Aorta (tissue), 5 donors: ENCODE measurements at places on chromosomes 2 and 18. TPM values are rescaled to one million over a fixed set of nuclear protein-coding genes. Genes with fewer than 3 reads are reported as not detected.
A peak's percentile ranks its signal among the peaks of the same experiment; 100 is the strongest.

GRCh38 chr18:46406539-46406932 lies 250.5 kb downstream of the LOXHD1 start:
- H3K27me3 ChIP-seq, result no peaks in the 10 kb centered on the region
- H3K4me3 ChIP-seq, result no peak overlapping the region
- no peak overlapping the region for H3K27ac ChIP-seq

DNA sequence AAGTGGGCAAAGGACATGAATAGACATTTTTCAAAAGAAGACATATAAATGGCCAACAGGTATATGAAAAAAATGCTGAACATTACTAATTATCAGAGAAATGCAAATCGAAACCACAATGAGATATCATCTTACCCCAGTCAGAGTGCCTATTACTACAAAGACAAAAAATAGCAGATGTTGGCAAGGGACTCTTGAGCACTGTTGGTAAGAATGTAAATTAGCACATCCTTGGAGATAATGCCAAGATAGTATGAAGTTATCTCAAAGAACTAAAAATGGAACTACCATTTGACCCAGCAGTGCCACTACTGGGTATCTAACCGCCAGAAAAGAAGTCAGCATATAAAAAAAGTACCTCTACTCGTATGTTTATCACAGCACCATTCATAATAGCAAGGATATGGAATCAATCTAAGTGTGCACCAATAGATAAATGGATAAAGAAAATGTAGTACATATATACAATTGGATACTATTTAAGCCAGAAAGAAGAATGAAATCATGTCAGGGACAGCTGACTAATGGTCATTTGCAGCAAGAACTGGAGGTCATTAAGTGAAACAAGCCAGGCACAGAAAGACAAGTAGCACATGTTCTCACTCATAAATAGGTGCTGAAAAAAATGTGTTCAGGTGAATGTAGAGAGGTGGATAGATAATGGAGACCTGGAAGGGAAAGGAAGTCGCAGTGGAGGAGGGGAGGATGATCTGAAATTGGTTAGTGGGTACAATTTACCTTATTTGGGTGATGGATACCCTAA lies 141.7 kb upstream of the B3GNT2 start:
- H3K36me3 ChIP-seq, result no peaks in the 10 kb centered on the region
- H3K4me3 ChIP-seq, result no peak overlapping the region
- no peak for DNase-seq
- H3K4me1 ChIP-seq, result no peaks in the 10 kb centered on the region

Gene TLX2
- total RNA-seq, result not detected

DNA sequence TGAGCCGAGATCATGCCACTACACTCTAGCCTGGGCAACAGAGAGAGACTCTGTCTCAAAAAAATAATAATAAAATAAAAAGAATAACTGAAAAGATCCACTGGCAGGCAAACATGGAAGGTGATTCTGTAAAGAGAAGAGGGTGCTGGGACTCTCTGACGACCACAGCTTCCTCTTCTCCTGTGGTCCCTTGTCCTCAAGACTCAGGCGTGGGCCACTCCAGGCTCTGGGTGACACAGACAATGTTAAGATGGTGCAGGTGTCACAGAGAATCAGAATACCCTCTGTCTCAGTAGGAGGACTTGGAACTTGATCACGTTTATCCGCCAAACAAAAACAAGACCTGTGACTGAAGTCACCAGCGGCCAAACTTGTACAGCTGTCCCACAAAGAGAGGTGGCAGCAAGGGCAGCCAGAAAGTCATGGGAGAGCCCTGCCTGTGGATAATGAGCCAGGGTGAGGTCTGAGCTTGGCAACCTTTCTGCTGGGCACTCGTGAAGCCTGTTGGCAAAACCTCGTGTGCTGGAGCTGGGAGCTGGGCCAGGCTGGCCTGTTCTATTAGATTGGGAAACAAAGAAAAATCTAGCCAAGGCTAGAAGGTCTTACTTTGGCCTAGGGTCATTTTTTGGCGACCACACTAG lies 76.4 kb upstream of the ITGA6 start:
- H3K27ac ChIP-seq, result no peak overlapping the region
- H3K4me1 ChIP-seq, result no peaks in the 10 kb centered on the region
- H3K36me3 ChIP-seq, result no peaks in the 10 kb centered on the region
- peak; percentile 79 for DNase-seq

- no peak for DNase-seq
- peaks cover 2% of the 10 kb centered on the region for H3K4me1 ChIP-seq
These were observed 53.8 kb downstream of the GULP1 start for GRCh38 chr2:188345426-188345825.

- peaks cover 2% of the 10 kb centered on the region for H3K4me1 ChIP-seq
- DNase-seq, result no peak
- no peaks in the 10 kb centered on the region for H3K36me3 ChIP-seq
- H3K27ac ChIP-seq, result no peak overlapping the region
- no peaks in the 10 kb centered on the region for H3K27me3 ChIP-seq
- no peak overlapping the region for H3K4me3 ChIP-seq
These were observed 185.9 kb downstream of the PDE1A start for GRCh38 chr2:182240862-182241371.

DNA sequence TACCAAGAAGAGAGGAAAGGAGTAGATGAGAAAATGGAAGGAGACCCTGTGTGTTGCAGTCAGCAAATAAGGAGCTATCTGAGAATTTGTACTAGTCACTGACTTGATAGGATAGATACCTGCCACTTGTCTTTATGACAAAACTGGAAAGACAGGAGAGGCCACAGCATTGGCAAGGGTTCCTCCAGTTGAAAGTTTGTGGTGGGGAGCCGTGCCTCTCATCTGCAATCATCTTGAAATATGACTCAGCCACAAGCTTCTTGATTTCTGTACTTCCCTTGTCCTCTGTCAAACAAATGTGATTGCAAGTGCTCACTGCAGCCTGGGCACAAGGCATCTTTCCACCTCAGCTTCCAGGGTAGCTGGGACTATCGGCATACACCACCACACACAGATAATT lies 99.1 kb downstream of the GREB1L start:
- H3K27me3 ChIP-seq, result no peaks in the 10 kb centered on the region
- no peak overlapping the region for H3K4me3 ChIP-seq
- DNase-seq, result no peak
- H3K4me1 ChIP-seq, result no peaks in the 10 kb centered on the region
- H3K27ac ChIP-seq, result no peak overlapping the region

- H3K4me3 ChIP-seq, result no peak overlapping the region
- DNase-seq, result no peak
- no peaks in the 10 kb centered on the region for H3K4me1 ChIP-seq
- no peak overlapping the region for H3K27ac ChIP-seq
- H3K27me3 ChIP-seq, result no peaks in the 10 kb centered on the region
- no peaks in the 10 kb centered on the region for H3K36me3 ChIP-seq
These were observed 126.5 kb downstream of the GALR1 start for GRCh38 chr18:77376043-77376732.

- no peaks in the 10 kb centered on the region for H3K27me3 ChIP-seq
- peak within 1 kb of the TSS; percentile 54 for H3K4me3 ChIP-seq
- no peak for DNase-seq
These were observed at the start of gene C2orf72 for GRCh38 chr2:231037202-231037730. Gene C2orf72 (plus strand): TSS chr2:231037523. CDS start chr2:231037566, 43 bp downstream.
